ENCODE measurements at places on chromosomes 16 and 17.
A peak's percentile ranks its signal among the peaks of the same experiment; 100 is the strongest.

DNA sequence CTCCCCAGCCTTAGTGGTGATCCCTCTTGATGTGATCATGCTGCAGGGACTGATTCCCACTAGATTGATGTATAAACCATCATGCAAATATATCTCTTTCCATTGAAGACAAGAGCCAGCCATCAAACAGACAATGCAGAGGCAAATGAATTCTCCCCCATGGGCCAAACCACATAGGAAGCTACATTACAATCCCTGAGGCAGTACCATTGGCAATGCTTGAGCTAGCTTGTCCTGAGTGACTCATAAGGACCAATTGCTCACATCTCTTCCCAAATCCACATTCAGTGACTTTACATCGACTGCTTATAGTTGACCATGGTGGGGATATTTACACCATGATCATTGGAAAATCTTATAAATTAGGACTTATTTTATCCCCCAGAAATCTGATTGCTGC lies 242.2 kb downstream of the SHISA9 start:
- no peak for DNase-seq

- no peak for DNase-seq
These were observed 582.9 kb upstream of the RBFOX1 start for GRCh38 chr16:6749698-6750097.

- peak; percentile 52 for DNase-seq
These were observed 4.7 kb upstream of the MMP15 start for GRCh38 chr16:58020628-58021521.

DNA sequence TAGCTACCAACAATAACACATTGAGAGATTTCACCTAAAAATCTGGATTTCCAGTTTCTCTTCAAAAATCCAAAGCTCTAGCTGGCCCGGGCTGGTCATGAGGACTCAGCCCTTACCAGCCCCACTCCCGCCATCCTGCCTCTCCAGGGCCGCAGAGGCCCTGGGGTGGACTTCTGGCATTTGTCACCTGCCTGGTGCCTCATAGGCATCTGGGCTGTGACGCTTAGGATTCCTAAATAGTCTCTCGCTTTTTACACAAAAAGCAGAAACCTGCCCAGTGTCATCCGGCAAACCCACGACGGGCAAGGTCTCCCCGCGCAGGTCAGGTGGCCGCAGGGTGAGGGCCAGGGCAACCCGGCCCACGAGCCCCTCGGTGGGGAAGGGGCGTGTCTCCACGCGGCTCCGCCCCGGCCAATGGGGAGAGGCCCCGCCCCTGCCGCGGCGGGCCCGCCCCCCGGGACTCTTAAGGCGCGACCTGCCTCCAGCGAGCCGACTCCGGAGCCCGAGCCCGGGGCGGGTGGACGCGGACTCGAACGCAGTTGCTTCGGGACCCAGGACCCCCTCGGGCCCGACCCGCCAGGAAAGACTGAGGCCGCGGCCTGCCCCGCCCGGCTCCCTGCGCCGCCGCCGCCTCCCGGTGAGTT lies at the start of gene VASN:
VASN (plus strand) TSS at position 492 of the 644 bp plus-strand sequence. CDS start 9,030 bp downstream, outside the sequence.
- peak; percentile 69 for DNase-seq

- no peak for DNase-seq
These were observed 9.0 kb upstream of the PHKG2 start for GRCh38 chr16:30738984-30739951.

- DNase-seq, result no peak
These were observed 607.9 kb upstream of the CDH5 start for GRCh38 chr16:65758620-65759019.

GRCh38 chr16:56858374-56858773 lies 6.6 kb upstream of the SLC12A3 start:
- DNase-seq, result no peak

- peak; percentile 57 for DNase-seq
These were observed 70.8 kb downstream of the ABR start for GRCh38 chr17:1108765-1109605.

DNA sequence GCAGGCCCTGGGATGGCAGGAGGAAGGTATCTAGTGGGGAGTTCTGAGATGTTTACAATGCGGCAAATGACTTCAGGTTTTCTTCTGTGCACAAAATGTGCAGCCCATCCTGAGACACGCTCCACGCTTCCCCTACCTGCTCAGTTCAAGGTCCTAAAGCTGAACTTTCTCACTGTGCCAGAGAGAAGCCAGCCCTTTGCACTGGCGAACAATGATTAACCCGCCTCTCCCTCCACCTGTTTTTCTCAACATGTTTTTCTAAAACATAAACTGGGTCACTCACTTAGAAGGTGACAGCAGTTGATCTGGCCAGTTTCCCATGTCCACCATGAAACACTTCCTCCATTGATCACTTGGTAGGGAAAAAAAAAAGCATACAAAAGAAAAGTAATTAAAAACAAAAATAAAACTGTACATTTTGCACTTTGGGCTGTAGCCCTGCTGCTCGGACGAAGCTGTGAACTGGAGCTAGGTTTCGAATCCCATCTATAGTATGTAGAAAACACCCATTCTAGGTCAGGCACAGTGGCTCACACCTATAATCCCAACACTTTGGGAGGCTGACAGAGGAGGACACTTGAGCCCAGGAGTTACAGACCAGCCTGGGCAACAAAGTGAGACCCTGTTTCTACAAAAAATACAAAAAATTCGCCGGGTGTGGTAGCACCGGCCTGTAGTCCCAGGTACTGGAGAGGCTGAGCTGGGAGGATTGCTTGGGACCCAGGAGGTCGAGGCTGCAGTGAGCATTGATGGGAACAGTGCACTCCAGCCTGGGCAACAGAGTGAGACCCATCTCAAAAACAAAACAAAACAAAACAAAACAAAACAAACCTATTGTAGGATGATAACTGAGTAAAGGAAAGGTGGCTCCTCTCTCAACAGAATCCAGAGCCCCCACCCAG lies 6.1 kb upstream of the G6PC1 start:
- DNase-seq, result no peak

DNA sequence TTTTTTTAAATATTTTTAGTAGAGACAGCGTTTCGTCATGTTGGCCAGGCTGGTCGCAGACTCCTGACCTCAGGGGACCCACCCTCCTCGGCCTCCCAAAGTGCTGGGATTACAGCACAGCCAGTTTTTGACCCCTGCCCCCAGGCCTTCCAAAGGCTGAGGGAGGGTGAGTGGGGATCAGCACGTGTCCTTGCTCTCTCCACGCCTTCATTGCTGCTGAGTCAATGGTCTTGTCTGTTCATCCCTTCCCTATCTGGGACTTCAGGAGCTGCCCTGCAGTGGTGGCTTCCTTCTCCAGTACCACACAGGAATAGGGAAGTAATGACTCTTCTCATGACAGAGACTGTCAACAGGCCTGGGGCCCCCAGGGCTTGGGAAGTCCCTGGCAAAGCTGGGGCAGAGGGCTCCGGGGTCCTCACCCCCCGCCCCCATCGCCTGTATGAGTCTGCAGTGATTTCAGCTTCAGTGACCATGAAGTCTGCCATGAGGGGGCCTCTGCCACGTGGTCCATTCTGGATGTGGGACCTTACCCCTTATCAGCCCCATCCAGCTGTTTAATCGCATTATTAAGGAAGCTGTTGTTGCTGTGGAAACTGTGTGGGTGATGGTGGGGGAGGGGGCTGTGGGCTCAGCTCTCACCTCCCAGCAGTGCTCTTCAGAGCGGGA lies 6.1 kb downstream of the ABCC3 start:
- DNase-seq, result no peak

DNA sequence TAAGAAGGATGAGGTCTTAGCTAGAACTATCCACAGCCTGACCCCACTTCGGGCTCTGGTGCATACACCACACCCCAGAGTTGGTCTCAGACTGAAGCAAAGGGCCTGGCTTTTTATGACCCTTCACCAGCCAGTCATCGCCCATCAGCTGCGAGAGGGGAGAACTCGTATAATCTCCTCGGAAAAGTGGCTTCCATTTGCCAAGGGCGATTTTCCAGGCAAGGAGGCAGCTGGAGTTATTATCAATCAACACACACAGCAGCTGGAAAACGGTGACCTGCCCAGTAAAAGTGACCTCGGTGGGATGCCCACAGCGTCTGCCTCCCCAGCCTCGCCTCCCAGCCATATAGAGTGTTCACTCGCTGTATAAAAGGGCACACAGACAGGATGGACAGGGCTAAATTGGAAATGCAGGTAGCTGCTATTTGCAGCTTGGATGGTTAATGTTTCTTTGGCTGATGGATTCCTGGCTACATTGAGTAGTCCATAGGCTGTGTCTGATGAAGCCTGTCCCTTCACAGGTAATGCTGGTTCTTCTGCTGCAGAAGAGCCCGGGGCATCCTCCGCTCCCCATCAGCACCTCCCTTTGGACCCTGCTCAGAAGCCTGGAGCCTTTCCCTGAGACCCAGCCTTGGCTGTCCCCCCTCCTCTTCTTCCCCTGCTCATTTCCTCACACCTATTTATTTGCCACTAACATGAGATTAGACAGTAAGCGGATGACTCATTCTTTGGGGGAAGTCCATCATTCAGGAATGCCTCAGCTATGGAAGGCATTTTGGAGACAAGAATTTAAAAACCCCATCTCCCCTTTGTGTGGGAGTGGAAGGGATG lies 45.7 kb downstream of the TMEM186 start:
- DNase-seq, result no peak

- no peak for DNase-seq
These were observed 53.0 kb downstream of the EPN2 start for GRCh38 chr17:19290066-19290705.

DNA sequence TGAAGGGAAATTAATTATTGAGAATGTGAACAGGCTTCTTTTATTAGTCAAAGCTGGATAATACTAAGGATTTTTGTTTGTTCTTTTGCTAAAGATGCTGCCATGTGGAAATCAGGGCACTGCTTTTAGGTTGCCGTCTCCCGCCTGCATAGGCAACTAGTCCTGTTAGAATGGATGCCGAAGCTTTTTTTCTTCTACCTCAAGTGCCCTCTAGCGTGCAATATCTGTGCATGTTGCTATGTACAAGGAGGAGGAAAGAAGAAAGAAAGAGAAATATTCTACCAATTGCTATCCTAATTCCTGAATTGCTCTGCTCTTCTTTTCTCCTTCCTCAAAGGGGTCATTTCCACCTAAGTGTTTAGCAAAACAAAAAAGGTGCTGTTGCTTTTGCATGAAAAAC lies 5.2 kb upstream of the CDH8 start:
- no peak for DNase-seq

DNA sequence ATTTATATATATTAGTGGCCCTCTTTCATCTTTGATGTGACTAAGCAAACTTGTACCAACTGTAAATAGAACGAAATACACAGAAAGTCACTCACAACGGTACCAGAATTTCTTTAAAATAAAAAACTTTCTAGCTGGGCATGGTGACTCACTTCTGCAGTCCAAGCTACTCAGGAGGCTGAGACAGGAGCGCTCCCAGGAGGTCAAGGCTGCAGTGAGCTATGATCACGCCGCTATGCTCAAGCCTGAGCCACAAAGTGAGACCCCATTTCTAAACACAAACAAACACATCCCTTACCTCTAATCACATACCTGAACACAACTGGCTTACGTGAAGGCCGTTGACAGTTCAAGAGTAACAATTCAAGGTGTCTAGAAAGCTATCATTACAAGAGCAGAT lies 29.7 kb downstream of the STAT5B start:
- no peak for DNase-seq

- no peak for DNase-seq
These were observed 44.9 kb upstream of the ETV4 start for GRCh38 chr17:43591001-43591400.

DNA sequence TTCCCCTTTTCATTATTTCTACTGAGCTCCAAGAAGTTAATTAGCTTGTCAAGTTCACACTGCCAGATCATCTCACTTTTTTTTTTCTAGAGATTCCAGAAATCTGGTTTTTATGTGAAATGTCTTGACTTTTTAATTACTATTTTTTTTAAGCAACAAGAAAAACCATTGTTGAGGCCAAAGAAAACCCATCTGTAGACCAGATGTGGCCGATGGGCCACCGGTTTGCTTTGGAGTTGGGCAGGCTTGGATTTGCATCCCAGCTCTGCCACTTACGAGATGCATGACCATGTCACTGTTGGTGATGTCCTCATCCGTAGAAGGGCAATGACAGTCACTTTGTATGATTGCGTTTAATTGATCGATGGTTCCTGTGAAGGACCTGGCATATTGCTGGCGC lies 34.2 kb upstream of the MRTFB start:
- DNase-seq, result no peak

GRCh38 chr17:39281806-39282205 lies 56.1 kb upstream of the STAC2 start:
- no peak for DNase-seq

DNA sequence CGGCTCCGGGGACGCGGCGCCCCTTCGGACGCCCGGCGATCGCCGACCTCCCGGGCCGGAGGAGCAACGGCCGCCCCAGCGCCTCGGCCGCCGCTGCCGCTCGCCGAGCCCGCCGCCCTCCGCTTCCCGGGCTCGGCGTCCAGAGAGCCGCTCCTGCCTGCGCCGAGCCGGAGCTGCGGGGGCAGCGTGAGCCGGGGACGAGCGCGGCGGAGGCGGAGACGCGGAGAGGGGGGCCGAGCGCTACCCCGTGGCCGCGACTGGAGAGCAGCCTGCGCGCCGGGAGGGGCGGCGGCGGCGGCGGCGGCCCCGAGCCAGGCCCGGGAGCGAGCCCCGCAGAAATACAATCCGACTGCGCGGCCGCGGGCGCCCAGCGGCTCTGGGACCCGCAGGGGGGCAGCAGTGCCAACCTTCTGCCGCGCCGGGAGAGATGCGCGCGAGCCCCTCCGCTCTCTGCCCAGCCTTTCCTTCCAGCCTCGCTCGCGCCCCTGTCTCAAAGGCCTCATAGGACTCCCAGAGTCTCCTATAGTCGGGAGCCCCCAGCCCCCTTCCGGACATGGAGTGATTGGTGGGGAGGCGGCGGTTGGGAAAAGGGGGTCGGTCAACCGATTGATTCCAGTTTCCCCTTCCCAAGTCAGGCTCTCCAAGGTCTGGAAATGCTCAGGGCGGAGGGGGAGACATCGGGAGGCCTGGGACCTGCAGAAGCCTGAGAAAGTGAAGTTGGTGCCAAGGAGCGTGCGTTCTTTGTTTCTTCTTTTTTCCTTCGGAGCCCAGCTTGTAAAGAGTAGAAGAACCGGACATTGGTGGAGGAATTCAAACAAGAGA lies 1.0 kb upstream of the SDK2 start:
- DNase-seq, result no peak

- DNase-seq, result peak; percentile 36
These were observed 7.1 kb upstream of the AKTIP start for GRCh38 chr16:53509906-53510703.

GRCh38 chr17:49760296-49760695 lies 3.6 kb downstream of the FAM117A start:
- DNase-seq, result no peak

GRCh38 chr16:51523400-51523799 lies 372.3 kb upstream of the SALL1 start:
- DNase-seq, result no peak

DNA sequence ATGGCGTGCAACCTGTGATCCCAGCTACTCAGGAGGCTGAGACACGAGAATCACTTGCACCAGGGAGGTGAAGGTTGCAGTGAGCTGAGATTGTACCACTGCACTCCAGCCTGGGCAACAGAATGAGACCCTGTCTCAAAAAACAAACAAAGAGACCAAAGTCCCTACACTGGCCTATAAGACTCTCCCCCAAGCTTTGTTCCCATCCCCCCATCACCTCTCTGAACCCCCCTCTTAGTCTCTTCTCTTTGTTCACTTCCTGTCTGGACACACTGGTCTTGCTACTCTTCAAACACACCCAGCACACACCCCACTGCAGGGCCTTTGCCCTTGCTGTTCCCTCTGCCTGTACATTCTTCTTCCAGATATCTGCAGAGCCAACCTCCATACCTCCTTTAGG lies 7.8 kb upstream of the SCNN1B start:
- no peak for DNase-seq

- no peak for DNase-seq
These were observed 3.0 kb downstream of the FMNL1 start for GRCh38 chr17:45224671-45225050.

All from effector CD4-positive, alpha-beta T cell (primary cell).